Smooth muscle cell of the brain vasculature (primary cell): ENCODE measurements at places on chromosomes 16 and 17.

DNA sequence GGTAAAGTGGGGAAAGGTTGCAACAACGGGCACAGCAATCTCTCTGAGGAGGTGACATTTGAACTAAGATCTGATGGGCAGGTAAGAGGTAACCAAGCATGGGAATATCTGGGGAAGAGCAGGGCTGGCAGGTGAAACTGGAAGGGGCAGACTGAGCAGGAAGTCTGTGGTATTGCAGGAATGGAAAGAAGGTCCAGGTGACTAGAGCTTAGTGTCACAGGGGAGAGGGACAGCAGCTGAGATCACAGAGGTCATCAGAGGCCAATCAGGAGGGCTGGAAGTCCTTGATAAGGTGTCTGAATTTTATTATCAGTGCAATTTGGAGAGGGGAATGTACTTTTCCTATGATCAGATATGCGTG, 73.3 kb upstream of the DHX40 start:
- DNase-seq, result no peak

- DNase-seq, result no peak
Measured at GRCh38 chr16:74034200-74034599, 262.4 kb upstream of the PSMD7 start.

DNA sequence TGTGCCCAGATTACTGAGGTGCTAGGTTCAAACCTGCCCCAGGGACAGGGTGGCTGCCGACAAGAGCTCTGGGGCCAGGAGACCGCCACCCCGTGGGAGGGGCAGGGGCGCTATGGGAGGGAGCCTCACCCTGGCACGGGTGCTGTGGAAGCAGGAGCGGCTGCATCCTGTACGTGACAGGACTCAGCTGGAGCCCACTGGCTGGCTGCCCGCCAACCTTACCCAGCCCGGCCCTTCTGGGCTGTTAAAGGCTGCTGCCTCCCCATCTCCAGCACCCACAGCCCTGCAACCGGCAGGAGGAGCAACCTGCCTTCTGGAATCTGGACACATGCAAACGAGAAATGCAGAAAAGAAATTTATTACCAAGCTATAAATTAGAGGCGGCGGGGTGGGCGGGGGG, 11.2 kb downstream of the PAM16 start:
- DNase-seq, result no peak

DNA sequence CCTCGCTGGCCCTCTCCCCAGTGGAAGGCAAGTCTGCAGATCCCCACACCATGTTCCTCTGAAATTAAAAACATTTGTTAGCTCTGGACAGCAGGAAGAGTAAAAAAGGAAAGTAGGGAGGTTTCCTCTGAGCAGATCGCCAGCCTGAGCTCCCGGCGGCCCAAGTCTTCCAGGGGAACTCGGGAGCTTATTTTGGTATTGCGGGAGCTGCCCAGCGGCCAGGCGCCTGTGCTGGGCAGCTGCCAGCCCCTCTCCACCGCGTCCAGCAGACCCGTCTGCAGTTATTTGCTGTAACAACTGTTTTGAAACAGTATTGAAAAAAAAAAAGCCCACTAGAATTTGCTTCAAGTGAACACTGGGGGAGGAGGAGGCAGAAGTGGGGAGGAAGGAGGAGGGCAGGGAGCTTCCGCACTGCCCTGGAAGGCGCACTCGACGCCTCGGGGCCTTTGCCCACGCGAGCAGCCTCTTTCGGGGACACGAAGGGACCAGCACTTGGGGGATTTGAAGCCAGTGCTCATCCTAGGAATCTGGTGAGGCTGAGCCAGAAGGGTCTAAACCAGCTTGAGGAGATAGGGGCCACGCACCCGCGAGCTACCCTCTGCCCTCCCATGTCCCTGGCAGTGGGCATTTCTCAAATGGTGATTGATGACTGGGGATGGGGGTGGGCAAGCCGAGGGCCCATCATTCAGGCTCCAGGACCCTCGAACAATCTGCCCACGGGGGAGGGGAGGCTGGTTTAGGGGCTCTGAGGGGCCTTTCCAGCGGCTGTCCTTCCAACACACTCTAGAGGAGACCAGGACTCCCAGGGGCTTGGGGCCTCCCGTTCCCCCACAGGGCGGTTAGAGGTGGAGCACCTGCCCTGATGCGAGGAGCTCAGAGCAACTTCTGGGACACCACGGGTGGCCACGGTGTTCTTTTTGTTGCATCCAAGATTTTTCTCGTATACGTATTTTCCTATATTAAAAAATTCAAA, 3.0 kb upstream of the BAHCC1 start:
- no peak for DNase-seq

DNA sequence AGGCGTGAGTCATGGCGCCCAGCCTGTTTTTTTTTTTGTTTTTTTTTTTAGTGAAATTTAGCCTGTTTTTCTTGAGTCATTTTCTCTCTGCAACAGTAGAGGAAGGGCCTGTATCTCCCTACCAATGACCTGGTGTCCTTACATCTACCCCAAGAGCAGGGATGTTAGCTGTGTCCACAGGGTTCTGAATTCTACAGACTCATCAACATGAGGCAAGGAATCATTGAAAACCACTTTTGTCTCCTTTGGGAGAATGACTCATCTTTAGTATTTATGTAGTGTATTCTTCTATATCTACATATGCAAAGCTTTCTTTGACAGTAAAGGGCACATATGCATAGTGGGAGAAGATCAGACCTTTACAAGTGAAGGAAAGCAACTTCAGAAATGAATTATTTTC, 105.3 kb downstream of the SPECC1 start:
- no peak for DNase-seq

DNA sequence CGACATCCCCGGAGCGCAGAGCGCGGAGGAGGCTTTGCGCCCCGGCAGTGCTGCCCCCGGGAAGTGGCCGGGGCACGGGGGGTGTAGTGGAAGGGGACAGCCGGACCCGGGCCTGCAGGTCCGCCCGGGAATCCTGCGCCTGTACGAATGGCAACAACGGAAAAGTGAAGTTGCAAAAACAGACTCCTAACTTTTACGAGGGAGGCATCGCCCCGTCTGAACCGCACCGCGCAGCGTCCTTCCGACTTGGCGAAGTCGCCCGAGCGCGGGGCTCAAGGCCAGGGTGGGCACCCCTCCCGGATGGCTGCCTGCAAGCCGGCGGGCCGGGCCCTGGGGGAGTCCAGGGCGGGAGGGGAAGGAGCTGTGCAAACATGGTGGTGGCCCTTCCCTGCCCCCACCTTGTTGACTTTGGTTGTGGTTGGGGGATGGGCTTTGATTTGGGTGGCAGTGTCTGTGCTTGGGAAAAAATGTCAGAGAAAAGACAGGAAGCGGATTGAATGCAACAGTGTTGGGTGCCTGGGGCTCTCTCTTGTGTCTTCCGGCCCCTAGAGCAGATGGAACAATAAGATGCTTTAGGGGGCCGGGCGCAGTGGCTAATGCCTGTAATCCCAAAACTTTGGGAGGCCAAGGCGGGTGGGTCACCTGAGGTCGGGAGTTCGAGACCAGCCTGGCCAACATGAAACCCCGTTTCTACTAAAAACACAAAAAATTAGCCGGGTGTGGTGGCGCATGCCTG, 675 bp downstream of the RNF213 start:
- no peak for DNase-seq

DNA sequence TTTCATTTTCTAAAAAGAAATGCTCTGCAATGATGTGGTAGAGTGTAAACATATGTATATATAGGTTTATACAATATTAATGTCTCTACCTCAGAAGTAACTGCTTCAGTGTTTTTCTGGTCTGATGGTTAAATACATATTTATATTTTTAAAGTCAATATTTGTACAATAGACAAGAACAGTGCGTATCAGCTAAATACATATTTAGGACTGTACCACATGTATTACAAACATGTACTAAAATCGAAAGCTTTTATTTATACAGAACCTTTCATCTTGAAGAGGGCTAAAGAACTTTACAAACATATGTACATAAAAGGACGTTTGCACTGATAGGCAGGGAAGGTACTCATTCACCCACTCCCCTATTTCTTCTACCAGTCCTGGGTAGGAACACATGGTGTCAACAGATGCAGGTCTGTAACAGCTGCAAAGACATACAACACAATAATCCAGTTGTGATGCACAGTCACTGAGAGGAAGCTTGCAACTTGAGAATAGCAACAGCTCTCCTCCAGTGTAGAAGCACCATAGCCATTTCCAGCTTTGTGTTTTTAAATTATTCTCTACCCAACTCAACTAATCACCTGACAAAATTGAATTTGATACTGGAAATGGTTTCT, 206.9 kb upstream of the C17orf78 start:
- DNase-seq, result no peak

DNA sequence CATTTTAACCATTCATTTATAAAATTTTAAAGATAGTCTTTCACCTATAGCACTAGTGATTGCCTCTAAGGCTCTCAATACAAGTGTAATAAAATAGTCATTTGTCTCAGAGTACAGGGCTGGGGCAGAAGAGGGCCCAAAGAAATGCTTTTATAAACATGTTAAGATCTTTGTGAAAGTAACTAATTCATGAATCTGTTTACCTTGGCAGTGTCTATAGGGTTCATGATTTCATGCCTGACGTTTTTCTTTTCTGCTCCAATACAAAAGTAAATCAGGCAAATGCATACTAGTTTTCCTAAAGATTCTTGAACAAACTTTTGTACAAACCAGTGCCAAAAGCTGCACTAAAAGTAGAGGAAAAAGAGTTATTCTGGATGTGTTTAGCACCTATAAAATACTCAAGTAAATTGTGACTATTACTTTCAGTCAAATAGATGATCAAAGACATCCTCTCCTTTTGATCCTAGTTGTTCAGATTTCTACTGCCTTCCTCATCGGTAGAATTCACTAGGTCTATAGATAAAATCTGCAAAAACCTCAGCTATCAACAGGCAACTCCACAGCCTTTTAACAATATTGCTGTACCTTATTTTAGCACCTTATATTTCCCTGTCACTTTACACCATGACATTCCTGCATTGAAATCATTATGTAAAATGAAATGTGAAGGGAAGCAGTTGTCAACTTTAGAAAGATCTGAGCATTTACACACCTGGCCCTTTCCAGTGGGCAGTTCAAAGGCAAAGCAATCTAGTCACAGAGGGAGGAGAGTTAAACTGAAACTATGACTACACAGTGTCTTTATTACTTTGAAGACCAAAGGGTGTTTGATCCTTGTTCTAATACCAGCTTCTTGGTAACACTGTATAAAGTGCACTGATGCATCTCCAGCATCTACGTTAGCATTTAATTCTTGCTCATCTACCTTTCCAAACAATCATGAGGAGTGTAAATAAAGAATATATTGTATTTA, 100.0 kb upstream of the MED13 start:
- DNase-seq, result no peak

DNA sequence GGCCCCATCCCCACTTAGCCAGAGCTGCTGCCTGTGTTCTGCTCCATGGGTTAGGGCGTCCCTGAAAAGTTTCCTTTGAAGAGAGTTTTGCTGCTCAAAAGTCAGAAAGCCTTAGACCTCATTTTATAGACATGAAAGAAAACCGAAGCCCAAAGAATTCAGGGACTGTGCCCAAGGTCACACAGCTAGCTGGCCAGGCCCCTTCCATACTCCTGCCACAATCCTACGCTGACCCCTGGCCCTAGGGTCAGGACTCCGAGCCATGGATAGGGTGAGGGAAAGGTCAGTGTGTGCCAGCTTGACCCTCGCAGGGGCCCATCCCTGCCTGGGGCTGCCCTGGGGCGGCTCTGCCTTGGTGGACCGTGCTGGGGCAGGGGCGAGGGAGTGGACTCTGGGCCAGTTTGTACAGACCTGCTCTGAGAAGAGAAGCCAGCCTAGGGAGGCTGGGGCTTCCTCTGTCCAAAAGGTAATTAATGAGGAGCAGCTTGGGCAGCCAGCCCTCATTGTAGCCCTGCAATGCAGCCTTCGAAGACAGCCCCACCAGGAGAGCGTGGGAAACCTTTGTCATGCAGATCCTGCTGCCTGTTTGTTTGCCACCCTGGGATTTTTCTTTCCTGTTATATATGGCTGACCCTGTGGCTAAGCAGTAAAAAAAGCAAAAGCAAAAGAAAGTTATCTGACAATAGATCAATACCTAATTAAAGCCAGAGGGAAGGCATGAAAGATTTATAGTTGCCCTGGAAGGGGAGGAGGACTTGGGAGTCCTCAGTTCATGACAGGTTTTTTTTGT, 37.4 kb downstream of the RHBDL3 start:
- no peak for DNase-seq

DNA sequence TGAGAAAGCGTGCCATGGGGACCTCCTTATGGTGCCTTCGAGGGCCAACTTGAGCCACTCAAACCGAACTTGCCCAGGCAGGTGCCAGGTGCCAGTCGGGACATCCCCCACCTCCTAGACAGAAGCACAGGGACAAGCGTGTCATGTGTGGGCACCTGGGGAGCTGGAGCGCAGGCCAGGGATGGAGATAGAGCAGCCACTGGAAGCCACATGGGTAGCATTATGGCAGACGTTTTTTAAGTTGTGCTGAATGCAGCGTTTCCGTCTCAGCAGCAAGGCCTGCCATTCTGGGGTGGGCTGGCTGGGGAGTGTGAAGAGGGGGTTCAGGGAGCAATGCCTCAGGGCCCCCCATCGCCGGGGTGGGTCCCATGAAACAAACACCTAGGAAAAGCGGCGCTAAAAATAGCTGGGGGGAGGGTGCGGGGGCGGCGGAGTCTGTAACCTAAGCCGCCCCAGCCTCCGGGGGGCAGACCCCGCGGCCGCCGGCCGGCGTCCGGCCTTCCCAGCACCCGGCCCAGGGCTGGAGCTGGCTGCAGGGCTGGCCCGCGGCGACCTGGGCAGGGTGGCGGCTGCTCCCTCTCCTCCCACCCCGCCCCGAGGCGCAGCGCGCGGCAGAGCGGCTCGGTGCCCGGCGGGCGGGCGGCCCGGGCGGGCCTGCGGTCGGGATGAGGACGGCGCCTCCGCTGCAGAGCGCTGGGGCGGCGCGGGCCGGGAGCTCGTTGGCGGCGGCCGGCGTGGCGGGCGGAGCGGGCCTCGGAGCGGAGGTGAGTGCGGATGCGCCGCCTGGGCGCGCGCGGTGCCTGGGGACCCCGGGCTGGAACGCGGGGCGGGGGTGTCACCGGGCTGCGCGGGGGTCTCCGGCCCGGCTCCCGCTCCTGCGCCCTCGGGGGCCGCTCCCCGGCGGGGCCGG, at the start of gene ZNF469:
ZNF469 (plus strand) TSS at position 469 of the 910 bp plus-strand sequence. CDS start 44,512 bp downstream, outside the sequence.
- no peak for DNase-seq

DNA sequence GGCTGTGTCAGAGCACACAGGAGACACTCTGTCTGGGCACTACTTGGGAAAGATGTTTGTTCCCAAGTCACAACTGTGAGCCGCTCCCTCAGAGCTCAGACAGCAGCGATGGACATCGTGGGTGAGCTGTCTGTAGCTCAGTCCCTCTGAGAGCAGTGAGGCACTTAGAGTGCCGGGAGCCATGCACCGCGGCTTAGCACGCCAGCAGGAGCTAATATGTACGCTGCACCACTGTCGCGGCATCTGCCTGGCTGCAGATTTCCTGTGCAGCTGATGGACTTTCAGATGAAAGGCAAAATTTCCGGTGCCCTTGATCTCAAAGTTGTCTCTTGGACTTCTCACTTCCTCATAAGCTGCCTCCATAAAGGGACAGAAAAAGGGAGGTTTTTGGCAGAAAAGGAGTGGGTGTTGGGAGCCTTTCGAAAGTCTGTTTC, 92.8 kb upstream of the ZNF469 start:
- no peak for DNase-seq
